Ureter (tissue), 1 donor: ENCODE measurements at places on chromosomes 4 and X. TPM values are rescaled to one million over a fixed set of nuclear protein-coding genes. Genes with fewer than 3 reads are reported as not detected.

DNA sequence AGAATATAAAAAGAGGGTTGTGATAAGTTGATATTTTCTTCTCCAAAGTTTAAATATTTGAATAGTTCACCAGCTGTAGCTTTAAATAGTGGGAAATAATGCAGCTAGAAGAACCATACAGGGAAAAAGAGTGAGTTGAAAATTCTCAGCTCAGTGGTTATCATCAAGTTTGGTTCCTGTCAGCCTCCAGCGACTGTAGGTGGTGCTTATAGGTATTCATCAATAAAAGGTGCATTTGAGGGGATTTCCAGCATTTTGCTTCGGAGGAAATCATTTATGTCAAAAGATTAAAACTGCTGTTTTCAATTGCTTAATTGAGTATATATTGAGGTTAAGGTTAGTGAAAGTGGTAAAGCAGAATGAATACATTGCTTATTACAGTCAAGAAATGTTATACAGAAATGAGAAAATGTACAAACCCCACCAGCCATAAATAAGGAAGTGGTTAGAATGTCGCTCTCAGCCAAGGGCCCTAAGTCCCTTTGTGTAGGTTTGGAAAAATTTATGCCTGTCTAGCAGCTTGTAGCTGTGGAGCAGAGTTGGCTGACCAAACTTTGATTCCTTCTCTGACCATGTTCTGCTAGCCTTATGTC, 532.9 kb upstream of the FTHL17 start:
- DNase-seq = no peak

The SSX2B gene
- total RNA-seq = not detected

DNA sequence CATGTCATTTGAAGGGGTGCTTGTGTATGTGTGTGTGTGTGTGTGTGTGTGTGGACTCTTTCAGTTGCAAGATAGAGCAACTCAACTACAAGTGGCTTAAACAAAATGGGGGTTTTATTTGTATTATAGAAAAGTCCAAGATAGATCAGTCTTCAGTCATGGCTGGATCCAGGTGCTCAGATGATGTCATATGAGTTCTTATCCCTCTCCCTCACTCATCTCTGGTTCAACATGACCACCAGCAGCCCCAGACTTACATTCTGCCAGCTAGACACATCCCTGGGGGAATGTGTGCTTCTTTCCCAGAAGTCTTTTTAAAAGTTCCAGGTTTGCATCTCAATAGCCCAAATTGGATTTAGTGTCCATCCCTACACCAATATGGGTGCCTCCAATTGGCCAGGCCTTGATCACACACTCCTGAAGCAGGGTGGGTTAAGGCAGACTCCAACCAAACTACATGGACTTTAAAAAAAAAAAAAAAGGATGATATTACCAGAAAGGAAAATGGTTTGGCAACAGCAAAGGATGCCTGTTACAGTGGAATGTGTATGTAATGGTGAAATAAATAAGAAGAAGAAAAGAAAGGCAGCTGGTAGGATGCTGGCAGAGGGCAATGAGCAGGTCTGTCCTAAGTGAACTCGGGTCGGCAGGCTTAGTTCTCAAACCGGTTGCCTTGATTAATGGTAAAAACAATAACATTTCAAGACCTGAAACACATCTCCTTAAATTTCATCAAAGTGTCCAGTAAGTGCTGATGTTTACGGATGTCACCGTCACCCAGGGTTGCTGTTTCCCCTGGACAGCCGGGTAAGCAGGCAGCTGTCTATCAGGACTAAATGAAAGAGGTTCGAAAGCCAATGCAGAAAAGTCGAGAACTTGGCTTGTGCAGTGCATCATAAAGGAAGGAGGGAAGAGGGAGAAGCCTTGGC, 107.7 kb downstream of the SMIM20 start:
- no peak for DNase-seq

The TTC29 gene
- total RNA-seq = 0.60 TPM

DNA sequence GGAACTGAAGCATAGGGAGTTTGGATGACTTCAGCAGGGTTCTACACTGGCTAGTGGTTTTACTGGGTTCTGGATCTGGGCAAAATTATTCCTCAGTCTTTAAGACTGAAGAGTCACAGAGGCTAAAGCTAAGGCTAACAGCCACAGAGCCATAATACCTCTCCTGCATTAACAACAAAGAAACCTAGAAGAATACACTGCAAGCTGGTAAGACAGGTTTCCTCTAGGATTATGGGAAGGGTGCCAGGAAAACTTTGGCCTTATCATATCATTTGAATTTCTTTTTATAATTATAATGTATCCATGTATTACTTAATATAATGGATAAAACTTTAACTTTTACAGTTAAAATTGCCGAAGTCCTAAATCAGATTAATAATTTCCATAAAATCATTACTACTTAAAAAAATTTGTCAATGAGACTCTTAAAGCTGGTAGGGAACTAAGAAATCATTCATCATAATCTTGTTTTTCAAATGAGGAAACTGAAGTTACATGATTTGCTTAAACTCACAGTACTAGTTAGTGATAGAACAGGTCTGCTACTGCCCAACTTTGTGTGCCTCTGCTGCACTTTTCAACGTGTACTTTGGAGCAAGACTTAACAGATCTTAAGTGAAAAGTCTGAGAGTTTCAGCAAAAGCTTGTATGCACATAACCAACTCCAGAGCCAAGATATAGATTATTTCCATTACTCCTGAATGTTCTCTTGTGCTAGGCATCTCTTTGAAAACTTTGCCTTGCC, 24.2 kb upstream of the PGRMC2 start:
- DNase-seq = no peak

GRCh38 chrX:1178580-1179057, 33.8 kb downstream of the CRLF2 start:
- DNase-seq = no peak

The CABS1 gene
- total RNA-seq = not detected

- DNase-seq = peak; percentile 47
Observed at GRCh38 chr4:30718021-30718542, 2.1 kb upstream of the PCDH7 start.

- no peak for DNase-seq
Observed at GRCh38 chr4:168769416-168769815, 240.6 kb downstream of the CBR4 start.

The UGT2A3 gene
- 0.31 TPM for total RNA-seq

The ASB9 gene
- 2.0 TPM for total RNA-seq

DNA sequence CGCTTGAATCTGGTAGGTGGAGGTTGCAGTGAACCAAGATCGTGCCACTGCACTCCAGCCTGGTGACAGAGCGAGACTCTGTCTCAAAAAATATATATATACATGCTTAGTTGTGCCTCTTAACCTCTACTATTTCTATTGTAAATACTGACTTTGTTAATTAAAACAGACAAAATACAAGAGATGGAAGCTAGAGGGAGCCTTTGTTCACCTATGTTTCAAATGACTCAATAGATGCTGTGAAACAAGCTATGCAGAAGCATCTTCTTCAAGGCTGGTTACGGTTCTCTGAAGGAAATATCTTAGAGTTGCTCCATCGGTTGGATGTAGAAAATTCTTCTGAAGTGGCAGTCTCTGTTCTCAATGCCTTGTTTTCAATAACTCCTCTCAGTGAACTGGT, 6.2 kb downstream of the NCAPG start:
- DNase-seq = no peak

The PNPLA4 gene
- total RNA-seq = 31.8 TPM

The PDZD4 gene
- total RNA-seq = 10.6 TPM

The PRDM8 gene
- 8.3 TPM for total RNA-seq

DNA sequence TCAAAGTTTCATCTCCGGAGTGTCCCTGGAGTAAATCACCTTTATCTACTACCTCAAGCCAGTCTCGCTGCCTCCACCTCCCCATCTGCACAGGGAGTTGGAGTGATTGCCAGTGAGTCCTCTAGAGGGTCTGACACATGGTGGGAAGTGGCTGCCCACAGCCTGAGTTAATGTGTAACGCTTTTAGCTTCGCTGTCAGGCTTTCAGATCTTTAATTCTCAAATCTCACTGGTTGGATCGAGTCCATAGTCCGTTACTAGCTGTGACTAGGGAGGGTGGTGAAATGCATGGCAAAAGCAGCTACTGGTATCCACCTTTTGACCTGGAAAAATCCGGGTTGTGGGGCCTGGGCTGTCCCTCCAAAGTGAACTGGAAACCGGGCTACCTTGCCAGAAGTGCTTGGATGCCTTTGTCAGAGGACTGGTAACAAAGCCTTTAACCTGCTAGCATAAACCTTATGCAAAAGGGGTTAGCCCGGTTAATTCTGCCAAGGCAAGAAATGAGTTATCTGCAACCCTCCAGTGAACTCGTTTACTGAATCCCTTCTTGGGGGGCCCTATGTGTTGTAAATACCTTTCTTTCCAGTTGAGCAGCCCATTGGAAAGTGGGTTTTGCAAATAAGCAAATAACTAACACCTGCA, 5.1 kb upstream of the WDR1 start:
- no peak for DNase-seq

The FGG gene
- total RNA-seq = 0.57 TPM

GRCh38 chr4:180603791-180604190, 1639.4 kb upstream of the TENM3 start:
- DNase-seq = no peak

DNA sequence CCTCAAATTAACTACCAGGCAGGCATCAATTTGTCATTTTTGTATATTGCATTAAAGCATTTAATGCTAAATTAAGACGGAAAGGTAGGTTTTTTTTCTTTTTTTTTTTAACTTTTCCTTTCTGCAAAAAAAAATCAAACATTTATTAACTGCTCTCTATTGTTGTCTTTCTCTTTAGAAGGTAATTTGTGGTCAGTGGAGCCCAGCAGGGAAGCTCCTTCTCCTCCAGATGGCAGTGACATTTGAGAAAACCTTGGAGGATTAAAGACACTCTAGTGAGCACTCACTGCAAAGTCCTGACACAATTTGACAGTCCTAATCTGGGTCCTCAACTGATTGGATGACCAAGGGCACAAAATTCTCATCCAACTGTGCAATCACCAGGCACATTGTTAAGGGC, 102.4 kb downstream of the SLIT2 start:
- DNase-seq = no peak

DNA sequence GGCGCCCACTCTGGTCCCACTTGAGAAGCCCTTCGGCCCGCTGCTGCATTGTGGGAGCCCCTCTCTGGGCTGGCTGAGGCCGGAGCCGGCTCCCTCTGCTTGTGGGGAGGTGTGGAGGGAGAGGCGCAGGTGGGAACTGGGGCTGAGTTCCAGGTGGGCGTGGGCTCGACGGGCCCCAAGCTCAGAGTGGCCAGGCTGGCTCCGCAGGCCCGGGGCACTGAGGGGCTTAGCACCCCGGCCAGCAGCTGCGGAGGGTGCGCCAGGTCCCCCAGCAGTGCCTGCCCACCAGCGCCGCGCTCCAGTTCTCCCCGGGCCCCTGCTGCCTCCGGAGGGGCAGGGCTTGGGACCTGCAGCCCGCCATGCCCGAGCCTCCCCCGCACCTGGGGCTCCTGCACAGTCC, 65.2 kb upstream of the SMIM10 start:
- DNase-seq = no peak

GRCh38 chr4:23039818-23040217, 347.1 kb downstream of the GBA3 start:
- DNase-seq = no peak

- no peak for DNase-seq
Observed at GRCh38 chrX:106177106-106177981, 9.2 kb downstream of the PWWP3B start.

- no peak for DNase-seq
Observed at GRCh38 chr4:45992728-45993127, 131.1 kb downstream of the GABRG1 start.

DNA sequence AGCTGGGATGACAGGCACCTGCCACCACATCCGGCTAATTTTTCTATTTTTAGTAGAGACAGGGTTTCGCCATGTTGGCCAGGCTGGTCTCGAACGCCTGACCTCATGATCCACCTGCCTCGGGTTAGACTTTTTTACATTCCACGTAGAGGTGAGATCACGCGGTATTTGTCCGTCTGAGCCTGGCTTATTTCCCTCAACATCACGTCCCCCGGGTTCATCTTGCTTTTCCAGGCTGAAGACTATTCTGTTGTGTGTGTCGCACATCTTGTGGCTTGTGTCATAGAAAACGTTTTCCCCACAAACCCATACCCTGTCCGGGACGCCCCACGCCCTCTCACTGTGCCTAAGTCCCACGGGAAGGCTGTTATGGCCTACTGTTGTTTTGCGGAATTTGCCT, 185.3 kb downstream of the CRLF2 start:
- no peak for DNase-seq

DNA sequence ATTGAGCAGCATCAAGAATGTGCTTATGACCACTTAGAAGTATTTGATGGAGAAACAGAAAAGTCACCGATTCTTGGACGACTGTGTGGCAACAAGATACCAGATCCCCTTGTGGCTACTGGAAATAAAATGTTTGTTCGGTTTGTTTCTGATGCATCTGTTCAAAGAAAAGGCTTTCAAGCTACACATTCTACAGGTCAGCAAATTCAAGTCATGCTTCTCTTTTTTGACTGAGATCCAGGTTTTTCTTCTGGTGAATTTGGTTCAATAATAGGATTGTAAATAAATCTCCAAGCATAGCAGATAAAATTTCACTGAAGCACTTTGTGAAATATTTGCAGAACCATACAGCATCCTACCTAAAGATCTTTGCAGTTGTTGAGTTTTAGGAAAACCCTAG, 218.1 kb downstream of the TLL1 start:
- no peak for DNase-seq

GRCh38 chrX:82721891-82722290, 786.2 kb upstream of the POU3F4 start:
- DNase-seq = no peak

The DHX15 gene
- 181 TPM for total RNA-seq

DNA sequence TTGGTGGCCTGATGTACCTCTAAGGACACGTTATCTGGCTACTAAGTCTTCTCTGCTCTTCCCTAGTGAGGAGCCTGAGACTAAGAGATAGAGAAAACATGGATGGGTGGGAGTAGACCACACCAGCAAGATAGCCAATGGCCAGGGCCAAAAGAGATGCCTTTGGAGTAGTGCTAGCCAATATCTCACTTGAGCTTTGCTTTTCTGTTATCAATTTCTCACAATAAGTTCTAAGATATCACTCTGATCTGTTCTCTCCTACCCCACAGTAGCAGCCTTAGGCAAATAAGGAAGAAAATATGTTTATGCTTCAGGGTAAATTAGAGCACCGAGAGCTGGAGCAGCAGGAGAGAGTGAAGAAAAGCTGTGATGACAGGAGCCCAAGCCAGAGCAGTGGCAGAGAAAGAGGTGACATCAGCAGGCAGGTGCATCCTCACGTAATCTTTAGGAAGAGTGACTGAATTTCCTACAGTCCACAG, 343.9 kb upstream of the NOCT start:
- no peak for DNase-seq

The SASH3 gene
- 8.4 TPM for total RNA-seq

The TMPRSS11E gene
- 2.4 TPM for total RNA-seq

DNA sequence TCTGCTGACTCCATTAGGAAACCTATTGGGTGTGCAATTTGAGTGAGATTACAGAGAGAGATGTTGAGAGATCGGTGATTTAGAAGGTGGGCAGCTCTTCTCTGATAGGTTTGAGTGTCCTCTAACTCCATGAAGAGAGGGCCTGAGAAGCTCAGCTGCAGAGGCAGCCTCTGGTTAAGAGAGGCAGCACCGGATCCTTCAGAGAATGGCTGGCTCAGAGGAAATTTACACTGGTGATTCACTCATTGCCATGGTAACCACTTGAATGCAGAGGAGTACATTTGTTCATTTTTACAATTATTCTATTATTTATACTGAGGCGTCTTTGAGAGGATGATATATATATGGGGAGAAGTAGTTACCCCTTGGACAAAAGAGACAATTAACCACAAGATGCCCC, 171.7 kb downstream of the PDGFRA start:
- no peak for DNase-seq

- DNase-seq = no peak
Observed at GRCh38 chr4:93912146-93912545, 83.6 kb downstream of the ATOH1 start.

The MSX1 gene
- total RNA-seq = 4.0 TPM

The FAM149A gene
- 40.5 TPM for total RNA-seq

The POF1B gene
- 46.8 TPM for total RNA-seq

GRCh38 chrX:21816136-21816535, 23.3 kb upstream of the MBTPS2 start:
- DNase-seq = no peak
